Aorta (tissue), 5 donors: ENCODE measurements at places on chromosomes 16 and 17. TPM values are rescaled to one million over a fixed set of nuclear protein-coding genes. Genes with fewer than 3 reads are reported as not detected.

DNA sequence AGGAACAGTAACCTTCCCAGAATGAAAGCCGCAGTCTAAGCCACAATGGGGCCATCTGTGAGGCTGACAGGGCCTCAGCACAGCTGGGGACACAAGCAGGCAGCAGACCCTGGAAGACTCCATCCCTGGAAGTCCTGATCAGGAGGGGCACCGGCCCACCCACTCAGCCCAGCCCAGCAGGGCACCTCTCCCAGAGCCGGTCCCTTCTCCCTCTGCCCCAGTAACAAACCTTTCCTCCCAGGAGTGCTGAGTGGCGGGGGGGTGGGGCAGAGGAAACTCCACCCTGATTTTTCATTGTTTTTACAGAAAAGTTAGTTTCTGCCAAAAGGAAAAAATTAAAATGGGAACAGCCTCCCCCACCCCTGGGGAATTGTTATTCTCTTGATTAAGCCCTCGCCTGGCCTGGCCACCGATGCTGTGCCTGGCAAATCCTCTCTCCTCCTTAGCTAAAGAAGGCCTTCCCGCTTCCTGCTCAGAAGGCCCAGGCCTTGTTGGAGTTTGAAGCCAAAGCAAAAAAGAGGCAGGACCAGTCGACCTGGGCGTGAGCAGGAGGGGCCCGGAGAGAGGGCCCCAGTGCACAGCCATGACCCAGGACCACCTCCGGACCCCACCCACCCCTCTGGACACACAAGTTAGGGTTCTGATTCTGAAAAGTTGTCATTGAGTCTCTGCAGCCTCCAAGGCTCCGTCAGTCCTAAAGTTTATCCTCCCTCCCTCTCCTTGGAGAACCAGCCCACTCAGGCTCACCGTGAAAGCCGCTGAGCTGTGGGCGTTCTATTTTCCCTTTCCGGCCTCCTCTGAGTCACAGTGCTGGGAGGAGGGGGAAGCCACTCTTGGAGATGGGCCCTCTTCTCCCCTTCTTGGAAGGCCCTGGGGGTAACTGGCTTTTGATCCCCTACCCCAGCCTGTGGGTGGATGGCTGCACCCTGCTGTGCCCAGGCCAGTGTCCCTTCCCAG, 128.4 kb upstream of the TNRC6C start:
- DNase-seq = peak; percentile 87
- no peaks in the 10 kb centered on the region for H3K36me3 ChIP-seq
- H3K27ac ChIP-seq = peak overlapping the region; percentile 99
- no peak overlapping the region for H3K4me3 ChIP-seq
- H3K27me3 ChIP-seq = no peaks in the 10 kb centered on the region

GRCh38 chr16:86344881-86345280, 165.4 kb upstream of the FOXF1 start:
- no peak overlapping the region for H3K27ac ChIP-seq
- H3K4me3 ChIP-seq = no peak overlapping the region
- no peaks in the 10 kb centered on the region for H3K36me3 ChIP-seq

GRCh38 chr16:79286646-79287423, 313.7 kb downstream of the MAF start:
- no peaks in the 10 kb centered on the region for H3K4me1 ChIP-seq
- DNase-seq = no peak
- H3K4me3 ChIP-seq = no peak overlapping the region
- H3K27ac ChIP-seq = no peak overlapping the region

- DNase-seq = no peak
- H3K27ac ChIP-seq = peak overlapping the region; percentile 20
- H3K4me1 ChIP-seq = no peaks in the 10 kb centered on the region
- H3K36me3 ChIP-seq = no peaks in the 10 kb centered on the region
- no peaks in the 10 kb centered on the region for H3K27me3 ChIP-seq
Observed at GRCh38 chr17:38867179-38867967, 2.5 kb upstream of the LASP1 start.

- no peaks in the 10 kb centered on the region for H3K27me3 ChIP-seq
- H3K36me3 ChIP-seq = no peaks in the 10 kb centered on the region
- no peak overlapping the region for H3K4me3 ChIP-seq
- H3K4me1 ChIP-seq = no peaks in the 10 kb centered on the region
- no peak overlapping the region for H3K27ac ChIP-seq
Observed at GRCh38 chr16:56310690-56311089, 114.7 kb downstream of the AMFR start.

Gene ZNF594
- 10.3 TPM for total RNA-seq

Gene TRIM72
- total RNA-seq = not detected

Gene PCGF2
- total RNA-seq = 75.5 TPM
